ENCODE measurements at places on chromosomes 1 and 21. TPM values are rescaled to one million over a fixed set of nuclear protein-coding genes. Genes with fewer than 3 reads are reported as not detected.

Gene CCDC30
- total RNA-seq = 0.31 TPM

Gene CFHR3
- total RNA-seq = not detected

Gene GREM2
- 4.9 TPM for total RNA-seq

Gene AMPD2
- 150 TPM for total RNA-seq

DNA sequence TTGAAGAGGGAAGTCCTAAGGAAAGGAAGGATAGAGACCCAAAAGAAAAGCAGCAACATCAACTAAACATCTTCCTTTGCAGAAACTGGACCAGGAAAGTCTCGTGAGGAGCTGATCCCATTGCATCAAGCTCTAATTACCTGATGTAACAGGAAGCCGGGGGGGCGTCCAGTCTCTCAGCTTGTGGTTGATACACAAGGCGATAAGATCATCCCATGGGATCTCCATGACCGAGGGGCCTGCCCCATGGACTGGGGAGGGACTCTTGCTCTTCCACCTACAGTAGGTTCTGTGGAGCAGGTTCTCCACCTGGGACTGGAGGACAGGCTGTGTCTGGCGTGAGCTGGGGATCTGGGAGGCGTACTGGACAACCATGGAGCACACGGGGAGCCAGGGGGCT is 14.8 kb upstream of the LSS start:
- peaks cover 3% of the 10 kb centered on the region for H3K27me3 ChIP-seq

DNA sequence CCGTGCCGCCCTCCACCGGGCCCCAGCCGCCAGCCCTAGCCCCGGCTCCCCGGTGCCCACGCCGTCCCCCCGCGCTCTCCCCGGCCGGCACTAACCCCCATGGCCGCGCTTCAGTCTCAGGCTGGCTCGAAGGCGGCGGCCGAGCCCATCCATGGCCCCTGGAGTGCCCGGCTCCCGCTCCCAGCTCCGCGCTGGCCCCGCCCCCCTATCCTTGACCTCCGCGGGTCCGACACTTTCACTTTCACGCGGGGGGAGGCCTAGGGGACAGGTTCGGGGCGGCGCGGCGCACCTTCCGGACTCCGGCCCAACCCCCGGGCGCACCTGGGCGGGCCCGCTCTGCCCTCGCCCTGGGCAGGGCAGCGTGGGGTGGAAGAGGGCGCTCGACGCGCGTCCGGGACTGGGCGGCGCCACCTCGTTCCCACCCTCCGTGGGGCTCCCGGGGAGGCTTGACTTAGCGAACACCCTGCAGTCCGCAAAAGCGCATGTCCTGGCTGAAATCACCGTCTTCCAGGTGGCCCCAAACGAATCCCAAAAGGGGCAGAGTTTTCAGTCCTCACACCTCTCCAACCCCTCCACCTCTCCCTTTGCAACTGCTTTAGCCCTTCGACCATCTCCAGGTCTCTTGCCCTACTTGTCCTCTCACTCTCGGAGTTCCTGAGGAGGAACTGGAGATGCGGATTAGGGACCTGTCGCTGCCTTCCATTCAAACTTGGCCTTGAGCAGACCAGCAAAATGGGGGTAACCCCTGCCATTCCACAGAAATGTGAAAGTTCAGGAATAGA is 3.9 kb upstream of the DENND2D start:
- peak overlapping the region; percentile 66 for H3K4me3 ChIP-seq
- H3K36me3 ChIP-seq = no peaks in the 10 kb centered on the region
- H3K4me1 ChIP-seq = peaks cover 18% of the 10 kb centered on the region

GRCh38 chr1:195915826-195916225 is 692.4 kb downstream of the KCNT2 start:
- no peak overlapping the region for H3K4me3 ChIP-seq
- H3K27ac ChIP-seq = no peak overlapping the region
- H3K27me3 ChIP-seq = no peaks in the 10 kb centered on the region
- DNase-seq = no peak

DNA sequence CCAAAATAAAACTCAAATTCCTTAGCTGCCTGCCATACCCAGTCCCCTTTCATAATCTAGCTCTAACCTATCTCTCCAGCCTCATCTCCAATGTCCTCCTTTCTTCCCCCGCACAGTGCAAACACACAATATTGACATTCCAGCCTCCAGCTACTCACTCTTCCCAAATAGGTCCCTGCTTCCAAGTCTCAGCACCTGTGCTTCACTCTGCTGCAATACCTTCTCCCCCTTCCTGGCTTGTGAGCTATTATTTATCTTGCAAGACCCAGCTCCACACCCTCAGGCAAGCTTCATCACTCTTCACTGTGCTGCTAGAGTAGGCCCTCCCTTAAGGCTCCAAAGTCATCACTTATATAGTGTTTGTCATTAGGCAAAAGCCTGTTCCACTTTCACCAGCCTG is 9.7 kb downstream of the PLPP3 start:
- peaks cover 36% of the 10 kb centered on the region for H3K4me1 ChIP-seq
- DNase-seq = no peak
- H3K4me3 ChIP-seq = no peak overlapping the region
- H3K27me3 ChIP-seq = no peaks in the 10 kb centered on the region
- no peak overlapping the region for H3K27ac ChIP-seq

DNA sequence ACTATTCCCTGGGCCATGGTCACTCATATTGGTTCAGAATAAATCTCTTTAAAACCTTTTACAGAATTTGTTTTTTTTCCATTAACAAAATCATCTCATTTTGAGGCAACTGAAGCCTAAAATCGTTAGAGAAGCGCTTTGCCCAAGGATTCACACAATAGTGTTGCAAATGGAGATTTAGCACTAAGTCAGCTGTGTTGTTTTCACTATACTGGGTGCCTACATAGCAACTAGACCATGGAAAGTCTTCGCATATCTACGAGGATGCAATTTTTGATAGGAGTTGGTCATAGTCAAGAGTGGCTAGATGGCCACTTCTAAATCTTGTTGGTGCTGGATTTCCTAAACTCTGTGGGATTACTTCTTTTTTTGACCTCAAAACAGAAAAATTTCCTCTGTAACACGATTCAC is 530 bp upstream of the TIPRL start:
- no peak overlapping the region for H3K27ac ChIP-seq
- no peaks in the 10 kb centered on the region for H3K27me3 ChIP-seq
- DNase-seq = no peak
- no peaks in the 10 kb centered on the region for H3K4me1 ChIP-seq
- H3K36me3 ChIP-seq = no peaks in the 10 kb centered on the region

DNA sequence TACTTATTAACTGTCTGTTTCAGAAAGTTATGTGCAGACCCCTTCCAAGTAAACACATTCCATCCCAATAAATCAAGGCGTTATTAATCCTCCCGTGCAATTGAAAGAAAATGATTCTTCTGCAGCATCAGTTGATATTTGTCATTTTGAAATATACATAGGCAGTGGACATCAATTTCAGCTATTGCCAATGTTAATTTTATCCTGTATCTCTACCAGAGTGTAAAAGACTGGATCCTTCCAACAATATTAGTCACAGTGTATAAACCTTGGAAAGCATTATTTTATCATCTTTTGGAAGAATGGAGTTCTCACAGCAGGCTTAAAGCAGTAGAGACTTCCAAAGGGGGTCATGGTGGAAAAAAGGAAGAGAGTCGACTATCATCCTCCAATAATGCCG is 150.4 kb downstream of the CYYR1 start:
- H3K27ac ChIP-seq = no peak overlapping the region
- DNase-seq = no peak
- no peak overlapping the region for H3K4me3 ChIP-seq

DNA sequence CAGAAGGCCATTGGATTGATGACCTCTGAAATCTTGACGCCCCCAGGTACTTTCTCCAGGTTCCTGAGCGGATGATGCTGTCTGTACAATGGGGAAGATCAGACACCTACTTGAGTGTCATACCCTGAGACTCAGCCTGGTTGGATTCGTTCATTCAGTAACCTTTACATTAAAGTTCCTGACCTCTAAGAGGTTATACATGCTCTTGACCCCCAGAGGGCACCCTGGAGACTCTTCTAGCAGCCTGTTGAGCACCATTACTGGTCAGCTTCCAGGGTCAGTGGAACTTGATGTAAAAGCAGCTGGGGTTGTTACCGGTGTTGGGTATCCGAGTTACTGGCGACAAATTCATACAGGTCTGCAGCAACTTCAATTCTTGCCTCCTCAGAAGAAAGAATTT is 114.3 kb upstream of the ZNF678 start:
- DNase-seq = peak; percentile 19
- peaks cover 14% of the 10 kb centered on the region for H3K27me3 ChIP-seq
- H3K36me3 ChIP-seq = no peaks in the 10 kb centered on the region
- H3K4me1 ChIP-seq = no peaks in the 10 kb centered on the region

DNA sequence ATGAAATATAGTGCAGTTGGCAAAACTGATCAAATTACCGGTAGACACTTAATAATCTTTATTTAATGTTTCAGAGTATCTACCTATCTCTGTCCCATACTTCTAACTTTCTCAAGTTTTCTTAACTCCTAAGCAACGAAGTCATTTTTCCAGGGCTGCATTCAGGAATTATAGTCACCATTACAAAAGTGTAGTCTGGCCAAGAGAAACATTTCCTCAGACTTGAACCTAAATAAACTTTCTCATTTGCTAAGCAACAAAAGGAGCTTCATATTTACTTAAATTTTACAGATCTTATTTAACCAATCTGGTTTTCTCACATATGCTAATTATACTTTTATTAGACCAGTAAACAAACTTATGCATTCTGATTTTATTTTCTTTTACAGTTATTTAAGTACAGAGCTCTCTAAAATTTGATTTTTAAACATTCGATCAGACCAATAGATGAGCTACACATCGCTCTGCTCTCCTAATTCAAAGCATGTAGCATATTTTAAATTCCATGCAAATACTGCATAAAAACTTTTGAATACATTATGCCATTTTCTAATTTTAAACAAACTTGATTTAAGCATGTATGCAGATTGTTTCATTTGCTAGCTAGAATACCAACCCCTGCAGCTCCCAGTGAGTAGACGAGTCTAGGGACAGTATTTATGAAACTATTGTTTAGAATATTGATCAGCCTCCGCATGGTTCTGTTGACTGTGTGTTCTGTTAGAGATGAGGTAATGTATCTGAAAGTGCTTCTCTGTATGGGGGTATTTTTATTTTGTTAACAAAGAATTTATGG is 201.4 kb downstream of the CHRM3 start:
- H3K4me1 ChIP-seq = peaks cover 2% of the 10 kb centered on the region
- 0 out of 2 replicates have a peak, but pooled peaks cover 2% of the 10 kb centered on the region for H3K27me3 ChIP-seq
- H3K27ac ChIP-seq = no peak overlapping the region
- no peak overlapping the region for H3K4me3 ChIP-seq
- H3K36me3 ChIP-seq = peaks cover 3% of the 10 kb centered on the region

DNA sequence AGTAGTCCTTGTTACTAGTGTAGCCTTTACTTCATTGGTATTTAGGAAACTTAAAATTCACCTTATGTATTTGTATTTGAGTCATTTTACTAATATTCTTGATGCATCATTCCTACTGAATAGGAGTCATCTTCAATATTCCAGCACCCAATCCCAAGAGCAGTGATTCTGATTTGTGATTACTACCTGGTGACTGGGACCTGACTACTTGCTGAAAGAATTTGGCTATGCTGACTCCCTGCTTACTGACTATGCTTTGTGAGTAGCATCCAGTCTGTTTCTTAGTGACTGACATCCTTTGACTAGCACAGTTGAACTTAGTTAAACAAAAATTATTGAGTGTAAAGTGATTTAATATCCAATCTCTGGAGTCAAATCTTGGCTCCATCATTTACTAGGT is 129.9 kb upstream of the NEGR1 start:
- H3K27me3 ChIP-seq = no peaks in the 10 kb centered on the region
- peak; percentile 67 for DNase-seq
- peaks cover 15% of the 10 kb centered on the region for H3K36me3 ChIP-seq
- peaks cover 32% of the 10 kb centered on the region for H3K4me1 ChIP-seq

GRCh38 chr1:23497777-23498439 is 13.9 kb upstream of the ASAP3 start:
- no peaks in the 10 kb centered on the region for H3K36me3 ChIP-seq
- H3K4me1 ChIP-seq = no peaks in the 10 kb centered on the region
- DNase-seq = no peak
- H3K27ac ChIP-seq = peak overlapping the region; percentile 62
- H3K4me3 ChIP-seq = no peak overlapping the region
- peaks cover 11% of the 10 kb centered on the region for H3K27me3 ChIP-seq

GRCh38 chr1:75811211-75811981 is 14.7 kb downstream of the MSH4 start:
- no peaks in the 10 kb centered on the region for H3K36me3 ChIP-seq
- H3K4me1 ChIP-seq = peaks cover 20% of the 10 kb centered on the region
- peak; percentile 59 for DNase-seq

DNA sequence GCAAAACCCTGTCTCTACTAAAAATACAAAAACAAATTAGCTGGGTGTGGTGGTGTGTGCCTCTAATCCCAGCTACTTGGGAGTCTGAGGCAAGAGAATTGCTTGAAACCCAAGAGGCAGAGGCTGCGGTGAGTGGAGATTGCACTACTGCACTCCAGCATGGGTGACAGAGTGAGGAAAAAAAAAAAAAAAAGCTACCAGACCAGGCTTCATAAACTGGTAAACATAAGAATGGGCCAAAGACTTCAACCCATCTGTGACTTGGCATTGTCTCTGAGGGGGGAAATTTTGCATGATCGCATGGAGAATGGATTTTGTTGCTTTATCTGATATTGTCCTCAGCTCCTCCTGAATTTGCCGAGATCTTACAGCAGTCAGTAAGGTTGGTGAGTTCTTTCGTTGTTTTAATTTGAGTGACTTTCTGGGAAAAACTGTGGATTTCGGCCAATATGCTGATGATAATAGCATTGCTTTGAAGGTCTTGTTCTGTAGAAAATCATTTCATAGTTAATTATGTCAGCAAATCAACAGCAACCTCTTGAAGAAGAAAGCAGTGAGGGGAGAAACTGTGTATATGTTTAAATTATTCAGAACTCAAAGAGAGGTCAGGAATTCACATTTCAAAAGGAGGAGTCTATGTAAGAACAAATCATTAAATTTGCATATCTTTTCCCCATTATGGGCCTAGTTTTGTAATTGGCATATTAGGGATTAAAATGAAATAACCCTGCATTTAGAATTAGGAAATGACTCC is 13.1 kb downstream of the FGGY start:
- H3K27ac ChIP-seq = no peak overlapping the region
- H3K4me1 ChIP-seq = peaks cover 16% of the 10 kb centered on the region
- DNase-seq = no peak
- H3K36me3 ChIP-seq = peaks cover 41% of the 10 kb centered on the region

- no peak for DNase-seq
- H3K27ac ChIP-seq = no peak overlapping the region
- no peak overlapping the region for H3K4me3 ChIP-seq
- peaks cover 11% of the 10 kb centered on the region for H3K36me3 ChIP-seq
Measured at GRCh38 chr1:161787355-161787754, 21.2 kb downstream of the ATF6 start.

- no peaks in the 10 kb centered on the region for H3K36me3 ChIP-seq
- peaks cover 28% of the 10 kb centered on the region for H3K4me1 ChIP-seq
- peaks cover 3% of the 10 kb centered on the region for H3K27me3 ChIP-seq
Measured at GRCh38 chr1:60280819-60281218, 207.2 kb upstream of the C1orf87 start.

DNA sequence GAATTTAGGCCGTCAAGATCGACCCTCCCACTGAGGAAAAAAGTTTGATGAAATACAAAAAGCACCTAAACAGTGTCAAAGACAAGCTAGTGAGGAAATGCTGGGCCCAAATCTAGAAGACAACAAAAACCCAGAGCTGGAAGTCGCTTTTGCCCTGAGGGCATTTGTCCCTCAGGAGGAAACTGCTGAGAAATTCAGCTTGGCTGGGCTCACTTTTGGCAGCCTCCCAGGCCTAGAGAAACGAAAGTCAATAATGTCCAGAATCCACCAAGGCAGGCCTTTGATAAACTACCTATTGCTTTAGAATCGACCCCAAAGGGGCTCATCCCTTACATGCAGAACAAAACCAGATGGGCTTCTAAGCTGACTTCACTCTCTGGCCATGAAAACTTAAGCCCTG is 38.9 kb downstream of the SYT2 start:
- peaks cover 29% of the 10 kb centered on the region for H3K27me3 ChIP-seq
- DNase-seq = peak; percentile 39
- H3K27ac ChIP-seq = no peak overlapping the region
- H3K36me3 ChIP-seq = no peaks in the 10 kb centered on the region
- H3K4me1 ChIP-seq = peaks cover 8% of the 10 kb centered on the region
